Kidney (tissue), 22 donors: ENCODE measurements at places on chromosomes 5 and 9. TPM values are rescaled to one million over a fixed set of nuclear protein-coding genes. Genes with fewer than 3 reads are reported as not detected.

Gene FOXD4L5
- 0.09 TPM for total RNA-seq

DNA sequence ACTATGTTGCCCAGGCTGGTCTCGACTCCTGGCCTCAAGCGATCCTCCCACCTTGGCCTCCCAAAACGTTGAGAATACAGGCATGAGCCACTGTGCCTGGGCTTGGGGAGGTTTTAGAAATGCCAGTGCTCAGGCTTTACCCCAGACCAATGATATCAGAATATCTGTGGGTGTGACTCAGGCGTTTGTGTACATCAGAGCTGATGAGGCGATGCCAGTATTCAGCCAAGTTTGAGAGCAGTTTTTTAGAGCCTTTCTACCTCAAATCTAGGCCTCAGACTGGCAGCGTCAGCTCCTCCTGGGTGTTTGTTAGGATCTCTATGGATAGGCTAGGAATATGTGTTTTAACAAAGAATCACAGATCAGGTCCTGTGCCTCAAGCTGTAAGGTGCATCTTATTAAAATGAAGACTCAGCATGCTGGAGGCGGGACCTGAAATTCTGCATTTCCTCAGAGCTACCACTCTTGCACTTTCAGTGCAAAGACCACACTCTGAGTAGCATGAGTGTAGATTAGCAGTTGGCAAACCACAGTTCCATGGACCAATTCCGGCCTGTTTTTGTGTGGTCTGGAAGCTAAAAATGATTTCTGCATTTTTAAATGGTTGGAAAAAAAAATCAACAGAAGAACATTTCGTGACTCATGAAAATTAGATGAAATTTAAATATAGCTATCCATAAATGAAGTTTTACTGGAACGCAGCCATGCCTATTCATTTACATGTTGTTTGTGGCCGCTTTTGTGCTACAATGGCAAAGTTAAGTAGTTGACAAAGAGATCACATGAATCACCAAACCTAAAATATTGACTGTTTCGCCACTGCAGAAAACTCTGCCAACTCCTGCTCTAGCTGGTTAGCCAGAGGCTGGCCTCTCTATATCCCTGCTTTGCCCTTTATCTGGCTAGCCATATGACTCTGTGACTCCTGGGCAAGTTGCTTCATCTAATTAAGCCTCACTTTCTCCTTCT lies 92.2 kb downstream of the KLF4 start:
- H3K27me3 ChIP-seq, result no peaks in the 10 kb centered on the region
- no peak overlapping the region for H3K4me3 ChIP-seq
- no peaks in the 10 kb centered on the region for H3K36me3 ChIP-seq
- H3K27ac ChIP-seq, result no peak overlapping the region
- H3K4me1 ChIP-seq, result no peaks in the 10 kb centered on the region

Gene HNRNPAB
- total RNA-seq, result 130 TPM

GRCh38 chr5:5293029-5293428 lies 129.4 kb upstream of the ICE1 start:
- no peak overlapping the region for H3K27ac ChIP-seq
- H3K27me3 ChIP-seq, result no peaks in the 10 kb centered on the region
- no peak overlapping the region for H3K4me3 ChIP-seq
- no peaks in the 10 kb centered on the region for H3K36me3 ChIP-seq
- no peaks in the 10 kb centered on the region for H3K4me1 ChIP-seq

Gene BTNL8
- 0.19 TPM for total RNA-seq

GRCh38 chr5:178672630-178673029 lies 45.8 kb upstream of the CLK4 start:
- DNase-seq, result no peak
- no peaks in the 10 kb centered on the region for H3K4me1 ChIP-seq
- H3K27me3 ChIP-seq, result no peaks in the 10 kb centered on the region
- H3K4me3 ChIP-seq, result no peak overlapping the region
- no peaks in the 10 kb centered on the region for H3K36me3 ChIP-seq
- no peak overlapping the region for H3K27ac ChIP-seq
